T-helper 9 cell (primary cell): ENCODE measurements at places on chromosomes 5 and 9.

DNA sequence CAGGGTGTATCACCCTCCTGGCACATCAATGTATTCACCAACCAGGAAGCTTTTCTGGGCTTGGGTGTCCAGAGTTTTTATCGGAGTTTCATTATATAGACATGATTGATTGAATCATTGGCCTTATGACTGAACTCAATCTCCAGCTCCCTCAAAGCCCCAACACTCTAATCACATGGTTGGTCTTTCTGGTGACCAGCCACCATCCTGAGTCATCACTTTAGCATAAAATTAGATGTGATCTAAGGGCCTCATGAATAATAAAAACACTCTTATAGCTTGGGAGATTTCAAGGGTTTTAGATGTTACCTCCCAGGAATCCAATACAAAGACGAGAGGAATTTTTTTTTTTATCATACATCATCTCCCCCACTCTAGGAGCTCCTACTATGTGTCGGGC is 7.7 kb upstream of the PBX3 start:
- no peak for DNase-seq

- no peak for DNase-seq
Observed at GRCh38 chr9:104923289-104923688, 4.7 kb downstream of the ABCA1 start.

- no peak for DNase-seq
Observed at GRCh38 chr9:69931340-69931739, 110.7 kb downstream of the CFAP95 start.

DNA sequence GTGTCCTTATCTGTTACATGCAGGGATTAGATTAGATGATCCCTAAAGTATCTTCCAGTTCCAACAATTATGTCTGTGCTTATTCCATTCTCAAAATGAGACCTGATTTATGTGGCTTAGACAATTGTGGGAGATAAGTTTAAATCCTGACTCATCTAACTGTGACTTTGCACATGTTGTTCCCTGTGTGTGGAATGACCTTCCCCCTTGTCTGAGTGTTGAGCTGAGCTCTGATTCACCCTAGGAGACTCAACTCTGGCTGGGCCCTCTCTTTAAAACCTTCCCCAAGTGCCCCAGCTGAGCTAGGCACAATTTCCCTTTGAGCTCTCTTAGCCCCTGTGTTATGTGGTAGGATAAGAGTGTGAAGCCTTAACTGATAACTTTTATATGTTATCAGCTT is 118.9 kb upstream of the ELL2 start:
- DNase-seq: no peak

DNA sequence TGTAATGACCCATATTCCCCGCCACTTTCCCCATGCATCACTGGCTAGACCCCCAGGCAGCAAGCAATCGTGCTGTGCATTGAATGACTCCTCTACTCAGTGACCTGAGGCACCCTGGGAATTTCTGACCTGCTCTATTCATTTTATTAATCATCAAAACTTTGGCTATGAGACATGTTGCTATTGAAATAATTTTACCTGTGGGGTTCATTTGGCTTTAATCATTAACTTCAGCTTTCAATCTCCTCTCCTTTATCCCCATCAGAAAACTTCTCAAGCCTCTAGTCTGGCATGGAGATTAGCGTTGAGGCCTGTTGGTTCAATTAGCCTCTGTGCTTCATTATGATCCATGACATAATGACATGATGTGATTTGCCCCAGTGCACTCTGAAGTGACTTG is 429.0 kb downstream of the ZNF608 start:
- no peak for DNase-seq

DNA sequence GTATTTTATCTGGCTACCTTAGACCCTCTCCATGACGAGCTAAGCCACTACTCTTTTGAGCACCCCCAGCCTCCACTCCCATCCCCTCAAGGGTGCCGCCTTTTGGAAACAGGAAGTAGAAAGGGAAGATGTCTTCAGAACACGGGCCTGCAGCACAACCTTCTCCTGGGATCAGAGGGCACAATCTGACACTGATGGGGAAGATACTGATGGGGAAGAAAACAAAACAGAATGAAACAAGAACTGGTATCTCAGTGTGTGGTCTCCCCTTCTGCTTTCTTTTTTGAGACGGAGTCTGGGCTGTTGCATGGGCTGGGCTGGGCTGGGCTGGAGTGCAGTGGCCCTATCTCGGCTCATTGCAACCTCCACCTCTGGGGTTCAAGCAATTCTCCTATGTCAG is 539.7 kb upstream of the DAP start:
- DNase-seq: no peak

GRCh38 chr5:126309860-126310259 is 113.3 kb upstream of the GRAMD2B start:
- DNase-seq: no peak

DNA sequence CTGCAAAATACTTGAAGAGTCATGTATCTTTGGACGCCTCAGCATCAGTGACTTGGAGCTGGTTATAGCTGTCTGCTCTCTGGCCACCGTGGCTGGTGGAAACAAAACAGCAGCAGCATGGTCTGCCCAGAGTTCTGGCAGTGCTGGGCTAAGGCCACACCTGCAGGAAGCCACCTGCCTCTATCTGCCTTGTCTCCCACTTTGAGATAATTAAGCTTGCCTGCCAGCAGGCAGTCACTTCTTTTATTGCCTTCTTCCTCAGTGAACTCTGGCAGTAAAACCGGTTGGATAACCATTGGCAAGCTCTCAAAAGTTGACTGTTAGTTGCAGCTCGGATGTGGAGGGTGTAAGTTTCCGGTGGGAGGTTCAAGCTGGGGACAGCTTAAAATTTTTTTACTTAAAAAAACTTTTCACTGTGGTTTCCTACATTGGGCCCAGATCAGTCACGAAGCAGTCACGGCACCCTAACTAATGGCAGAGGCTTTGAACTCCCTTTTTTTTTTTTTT is 4.9 kb downstream of the SMIM3 start:
- peak; percentile 51 for DNase-seq

GRCh38 chr9:91710158-91710557 is 239.9 kb downstream of the ROR2 start:
- no peak for DNase-seq

DNA sequence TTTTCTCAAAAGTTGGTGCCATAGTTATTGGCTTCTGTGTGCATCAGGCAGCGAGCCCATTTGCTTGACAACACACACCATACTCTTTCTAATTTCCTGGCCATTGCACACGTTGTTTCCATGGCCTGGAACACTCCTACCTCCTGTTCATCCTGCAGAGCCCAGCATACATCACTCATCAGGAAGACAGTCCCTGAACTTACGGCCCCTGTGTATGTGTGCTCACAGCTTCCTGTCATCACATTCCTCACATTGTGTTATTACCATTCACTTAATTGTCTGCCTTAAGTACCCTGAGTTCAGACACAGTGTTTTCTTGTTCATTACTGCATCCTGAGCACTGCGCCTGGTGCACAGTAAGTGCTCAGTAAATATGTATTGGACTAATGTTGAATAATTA is 355.9 kb downstream of the PRELID2 start:
- DNase-seq: no peak

GRCh38 chr9:87498046-87498810 is 561 bp downstream of the DAPK1 start:
- no peak for DNase-seq

DNA sequence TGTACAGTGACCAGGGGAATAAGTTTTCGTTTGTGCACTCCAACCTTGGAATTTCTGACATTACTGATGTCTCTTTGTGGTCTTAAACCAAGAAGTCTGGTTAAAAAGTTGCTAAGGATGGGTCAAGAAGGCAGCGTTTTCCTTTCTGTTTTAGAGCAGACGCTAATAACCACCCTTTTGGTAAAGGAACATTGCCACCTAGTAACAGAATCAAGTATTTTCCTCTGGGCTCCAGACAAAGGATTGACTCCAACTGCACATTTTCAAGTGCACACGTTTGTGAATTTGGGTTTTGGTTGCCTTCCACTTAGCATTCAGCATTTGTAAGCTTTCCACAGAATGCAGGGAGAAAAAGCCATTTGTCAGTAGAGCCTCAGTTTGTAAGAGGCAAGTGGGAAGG is 22.2 kb upstream of the CEP78 start:
- no peak for DNase-seq

GRCh38 chr9:126457890-126458289 is 131.3 kb downstream of the MVB12B start:
- DNase-seq: no peak

DNA sequence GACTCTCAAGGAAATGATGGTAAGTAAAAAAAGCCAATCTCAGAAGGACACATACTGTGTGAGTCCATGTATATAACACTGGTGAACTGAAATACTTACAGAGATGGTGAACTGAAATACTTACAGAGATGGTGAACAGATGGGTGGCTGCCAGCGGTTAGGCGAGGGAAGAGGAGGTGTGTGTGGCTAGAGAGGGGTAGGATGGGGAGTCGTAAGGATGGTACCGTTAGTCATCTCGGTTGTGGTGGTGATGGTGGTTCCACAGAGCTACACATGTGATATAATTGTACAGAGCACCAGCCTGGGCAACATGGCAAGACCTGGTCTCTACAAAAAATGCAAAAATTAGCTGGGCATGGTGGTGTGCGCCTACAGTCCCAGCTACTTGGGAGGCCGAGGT is 113.6 kb upstream of the RAPGEF1 start:
- DNase-seq: no peak

DNA sequence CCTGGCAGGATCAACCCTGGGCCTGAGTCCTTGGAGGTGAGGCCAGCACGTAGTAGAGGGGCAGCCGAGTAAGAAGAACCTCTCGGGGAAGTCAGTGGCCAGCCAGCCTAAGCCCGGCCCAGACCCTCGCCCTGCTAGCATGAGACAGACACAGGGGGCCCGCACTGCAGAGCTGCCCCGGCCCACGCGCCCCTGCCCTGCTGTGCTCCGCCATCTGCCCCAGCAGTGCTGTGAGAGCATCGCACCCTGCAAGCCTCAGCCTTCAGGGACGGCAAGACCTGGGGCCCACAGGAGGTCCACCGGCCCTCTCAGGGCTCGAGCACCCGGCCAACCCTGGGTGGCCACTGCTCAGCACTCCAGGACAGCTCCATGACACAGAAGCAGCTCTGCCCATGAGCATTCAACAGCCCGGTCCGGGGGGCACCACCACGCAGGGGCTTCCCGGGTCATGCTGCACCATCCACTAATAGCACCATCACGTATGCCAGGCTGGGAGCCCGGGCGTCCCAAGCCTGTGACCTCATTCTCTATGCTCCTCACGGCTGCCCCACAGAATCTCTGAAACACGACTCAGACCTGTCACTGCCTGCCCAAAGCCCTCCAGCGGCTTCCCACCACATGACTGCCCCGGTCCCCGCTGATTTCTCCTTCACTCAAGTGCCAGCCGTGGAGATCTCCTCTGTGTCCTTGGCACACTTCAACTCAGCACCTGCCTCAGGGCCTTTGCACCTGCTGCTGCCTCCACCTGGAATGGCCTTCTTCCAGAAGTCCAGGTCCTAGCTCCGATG is 38.1 kb downstream of the ADAMTS2 start:
- DNase-seq: no peak

DNA sequence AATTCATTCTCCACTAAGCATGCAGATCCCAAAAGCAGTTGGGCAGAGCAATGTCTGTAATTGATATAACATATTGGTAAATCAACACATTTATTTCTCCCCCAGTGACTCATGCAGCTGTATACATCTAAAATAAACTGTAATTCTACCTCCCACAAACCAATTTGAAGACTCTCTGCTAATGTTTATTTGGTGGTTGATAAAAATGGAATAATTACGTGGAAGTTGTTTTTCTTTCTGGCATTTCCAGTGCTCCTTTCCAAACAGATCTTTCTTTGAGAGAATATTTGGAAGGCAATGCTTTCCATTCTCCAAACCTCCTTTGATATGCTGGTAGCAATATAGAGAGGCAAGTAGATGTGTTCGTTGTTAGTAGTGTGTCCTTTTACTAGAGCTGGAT is 194.7 kb downstream of the CHSY3 start:
- no peak for DNase-seq

DNA sequence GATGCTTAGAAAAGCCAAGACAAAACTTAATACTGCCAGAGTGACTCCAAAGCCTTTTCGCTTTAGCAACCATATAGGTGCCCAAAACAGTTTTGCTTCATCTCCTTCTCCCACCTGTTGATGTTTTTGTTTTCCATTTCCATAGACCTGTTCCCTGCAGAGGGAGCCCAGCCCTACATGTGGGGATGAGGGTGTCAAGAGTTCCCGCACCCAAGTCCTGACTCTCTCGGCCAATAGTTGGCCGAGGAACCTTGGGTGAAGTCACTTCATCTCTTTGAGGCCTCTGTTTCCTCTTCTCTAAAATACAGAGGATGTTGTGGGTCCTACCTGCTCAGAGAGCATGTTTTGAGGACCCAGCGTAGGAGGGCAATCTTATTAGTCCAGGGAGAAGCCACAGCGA is 38.5 kb upstream of the LCP2 start:
- no peak for DNase-seq

- DNase-seq: no peak
Observed at GRCh38 chr9:77085416-77085815, 66.0 kb downstream of the FOXB2 start.

DNA sequence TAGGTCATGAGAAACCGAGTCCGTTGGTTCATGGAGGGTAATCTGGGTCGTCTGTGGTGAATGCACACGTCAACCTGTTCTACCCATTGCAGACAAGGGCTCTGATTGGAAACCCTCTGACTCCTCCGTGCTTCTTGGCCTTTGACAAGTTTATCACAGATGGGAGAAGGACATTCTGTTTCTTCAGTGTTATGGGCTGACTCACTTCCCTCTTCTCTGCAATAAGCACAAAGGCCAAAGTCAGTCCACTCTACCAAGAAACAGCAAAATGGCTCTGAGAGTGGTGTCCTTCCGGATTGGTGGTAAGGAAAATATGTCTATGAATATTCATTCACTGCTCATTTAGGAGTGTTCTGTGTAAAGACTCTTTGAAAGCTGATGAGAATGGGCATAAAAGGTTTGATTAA is 89.3 kb downstream of the FEM1C start:
- DNase-seq: no peak

DNA sequence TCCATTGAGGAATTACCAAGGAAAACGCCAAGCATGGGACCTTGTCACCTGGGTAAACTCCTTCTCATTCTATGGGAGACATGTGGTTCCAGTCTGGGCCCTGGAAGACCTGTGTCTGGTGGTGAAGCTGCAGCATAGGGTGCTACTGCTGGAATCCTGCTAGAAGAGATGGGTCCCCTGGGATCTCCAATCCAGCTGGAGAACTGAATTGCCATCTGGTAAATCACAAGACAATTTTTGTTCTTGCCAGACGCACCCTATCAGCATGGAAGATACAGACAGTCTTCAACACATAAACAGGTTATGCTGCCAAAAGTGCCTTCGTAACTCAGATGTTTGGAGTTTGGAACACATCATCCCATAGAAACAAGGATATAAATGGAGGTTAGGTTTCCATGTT is 424.0 kb upstream of the BRINP1 start:
- DNase-seq: no peak

DNA sequence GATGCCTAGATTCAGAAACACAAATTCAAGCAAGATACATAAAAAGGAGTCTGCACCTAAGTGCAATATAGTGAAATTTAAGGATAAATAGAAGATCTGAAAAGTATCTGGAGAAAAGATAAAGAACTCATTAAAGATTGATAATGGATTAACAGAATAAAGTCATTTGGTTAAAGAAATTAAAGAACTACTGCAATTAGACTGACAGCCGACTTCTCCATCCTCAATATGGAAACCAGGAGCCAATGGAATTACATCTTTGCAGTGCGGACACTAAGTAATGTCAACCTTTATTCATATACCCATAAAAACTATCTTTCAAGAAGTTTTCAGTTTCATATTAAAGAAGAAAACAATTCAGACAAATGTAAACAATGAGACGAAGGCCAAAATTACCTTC is 81.0 kb downstream of the MRPL36 start:
- no peak for DNase-seq

GRCh38 chr5:119439140-119439631 is 13.1 kb upstream of the HSD17B4 start:
- no peak for DNase-seq
